ENCODE measurements at places on chromosomes 16 and 17.

DNA sequence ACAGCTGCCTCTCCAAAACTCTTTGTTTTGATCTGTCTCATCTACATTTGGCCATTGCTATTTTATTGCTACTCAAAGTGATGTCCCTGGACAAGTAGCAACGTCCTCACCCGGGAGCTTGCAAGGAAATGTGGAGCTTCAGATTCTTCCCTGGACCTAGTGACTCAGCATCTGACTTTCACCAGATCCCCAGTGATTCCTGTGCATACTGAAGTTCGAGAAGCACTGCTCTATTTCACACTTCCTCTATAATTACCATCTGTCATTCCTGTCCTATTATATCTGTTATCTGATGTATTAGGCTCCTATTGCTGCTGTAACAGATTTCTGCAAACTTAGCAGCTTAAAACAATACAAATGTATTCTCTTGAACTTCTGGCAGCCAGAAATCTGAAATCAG lies 28.5 kb upstream of the VAT1L start:
- DNase-seq: no peak

GRCh38 chr16:49929626-49930025 lies 73.7 kb upstream of the ZNF423 start:
- no peak for DNase-seq

DNA sequence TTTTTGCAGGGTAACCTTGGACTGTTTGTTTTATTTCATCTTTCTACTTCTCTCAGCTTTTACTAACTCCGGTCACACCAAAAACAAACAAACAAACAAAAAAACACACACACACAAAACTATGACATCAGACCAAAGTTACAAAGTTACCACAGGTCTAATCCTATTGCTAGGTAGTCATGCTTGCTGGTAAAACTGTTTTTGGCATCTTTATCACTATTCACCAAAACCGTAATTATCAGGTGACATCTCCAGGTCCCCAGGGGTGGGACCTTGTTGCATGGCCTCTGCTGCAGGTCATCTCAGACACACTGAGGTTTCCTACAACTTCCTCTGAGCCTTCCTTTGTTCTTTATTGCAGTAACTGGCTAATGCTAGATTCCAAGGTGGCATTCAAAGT lies 162.3 kb downstream of the ABCA8 start:
- DNase-seq: peak; percentile 21

DNA sequence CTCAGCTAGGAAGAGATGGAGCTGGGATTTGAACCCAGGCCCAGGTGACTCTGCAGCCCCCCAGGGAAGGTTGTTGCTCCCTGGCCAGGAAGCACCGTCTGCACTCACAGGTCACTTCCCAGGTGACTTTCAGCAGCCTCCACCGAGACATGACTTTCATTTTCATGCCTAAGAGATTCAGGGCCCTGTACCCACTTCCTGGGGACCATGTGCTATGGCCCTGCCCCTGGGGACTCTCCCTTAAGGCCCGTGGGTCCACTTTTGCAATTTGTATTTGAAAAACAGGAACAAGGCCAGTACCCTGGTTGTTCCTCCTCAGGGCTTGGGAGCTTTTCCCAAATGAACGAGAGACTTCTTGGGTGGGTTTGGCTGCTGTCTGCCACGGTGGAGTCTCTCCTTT lies 191.0 kb downstream of the IRF8 start:
- no peak for DNase-seq

Measured in cardiac fibroblast (primary cell).